ENCODE measurements at places on chromosomes 13 and 19.

DNA sequence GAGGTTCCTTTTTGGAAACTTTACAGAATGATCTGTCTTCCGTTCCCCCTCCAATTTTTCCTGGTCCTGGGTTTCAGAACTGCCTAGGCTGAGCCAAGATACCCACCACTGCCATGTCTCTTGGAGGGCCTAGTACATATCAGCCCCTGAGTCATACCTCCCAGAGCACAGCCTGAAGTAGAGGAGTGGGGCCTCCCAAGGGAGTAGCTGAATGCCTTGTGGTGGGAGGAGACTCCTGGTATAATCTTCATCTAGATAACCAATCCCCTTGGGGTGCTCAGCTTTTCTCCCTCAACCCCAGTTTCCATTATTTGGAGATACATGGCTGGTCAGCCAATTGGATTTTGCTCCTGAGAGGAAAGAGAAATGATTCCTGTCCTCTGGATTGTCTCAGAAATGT is 30.3 kb downstream of the ZNF763 start:
- DNase-seq: no peak

- no peak for DNase-seq
Measured at GRCh38 chr13:99165753-99166587, 34.7 kb upstream of the UBAC2 start.

DNA sequence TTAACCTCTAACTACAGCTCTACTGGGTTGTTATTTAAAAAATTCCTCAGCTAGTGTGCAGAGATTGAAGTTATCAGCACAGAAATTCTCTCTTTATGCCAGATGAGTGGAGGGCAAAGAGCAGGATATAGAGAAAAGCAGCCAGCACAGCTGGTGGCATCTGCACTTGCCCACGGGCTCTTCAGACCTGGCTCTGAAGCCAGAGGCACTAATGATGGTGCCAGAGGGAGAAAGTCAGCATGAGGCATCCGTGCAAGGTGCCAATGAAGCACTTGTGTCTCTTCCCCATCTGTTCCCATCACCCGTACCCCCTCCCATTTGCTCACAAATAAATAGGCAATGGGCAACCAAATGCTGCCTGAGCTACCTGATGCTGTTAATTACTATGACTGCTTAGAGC is 138.9 kb downstream of the OLFM4 start:
- no peak for DNase-seq

DNA sequence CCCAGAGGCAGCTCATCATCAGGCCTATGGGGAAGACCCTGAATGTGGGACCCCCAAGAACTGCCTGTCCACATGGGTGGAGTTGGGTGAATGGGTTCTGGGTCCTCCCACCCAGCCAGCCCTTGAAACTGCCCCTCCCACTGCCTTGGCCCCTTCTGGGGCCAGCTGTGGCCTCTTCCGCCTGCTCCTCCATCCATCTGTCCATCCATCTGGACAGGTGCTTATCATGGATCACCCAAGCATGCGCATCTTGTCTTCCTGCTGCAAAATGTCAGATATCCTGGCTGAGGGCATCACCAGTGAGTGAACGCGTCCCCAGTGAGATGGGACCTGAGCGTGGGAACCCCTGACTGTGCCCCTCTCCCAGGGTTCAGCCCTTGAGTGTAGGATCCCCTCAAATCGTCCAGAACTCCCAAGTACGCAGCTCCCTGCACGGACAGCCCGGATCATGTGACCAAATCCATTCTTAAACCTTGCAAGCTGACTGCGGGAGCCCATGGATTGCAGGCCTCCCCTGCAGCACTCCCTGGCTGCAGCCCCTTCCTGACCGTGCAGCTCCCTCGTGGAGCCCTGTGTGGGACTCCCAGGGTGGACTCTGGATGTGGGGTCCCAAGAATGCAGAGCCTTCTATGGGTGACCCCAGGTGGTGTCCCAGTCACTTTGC is 2.0 kb downstream of the STXBP2 start:
- DNase-seq: no peak
